HAP-1 (cell line): ENCODE measurements at places on chromosomes 1 and 21.
A peak's percentile ranks its signal among the peaks of the same experiment; 100 is the strongest.

GRCh38 chr1:204344665-204345355 is 14.9 kb downstream of the PLEKHA6 start:
- DNase-seq = no peak

- DNase-seq = no peak
Measured at GRCh38 chr1:36402504-36402890, 4.8 kb upstream of the LSM10 start.

DNA sequence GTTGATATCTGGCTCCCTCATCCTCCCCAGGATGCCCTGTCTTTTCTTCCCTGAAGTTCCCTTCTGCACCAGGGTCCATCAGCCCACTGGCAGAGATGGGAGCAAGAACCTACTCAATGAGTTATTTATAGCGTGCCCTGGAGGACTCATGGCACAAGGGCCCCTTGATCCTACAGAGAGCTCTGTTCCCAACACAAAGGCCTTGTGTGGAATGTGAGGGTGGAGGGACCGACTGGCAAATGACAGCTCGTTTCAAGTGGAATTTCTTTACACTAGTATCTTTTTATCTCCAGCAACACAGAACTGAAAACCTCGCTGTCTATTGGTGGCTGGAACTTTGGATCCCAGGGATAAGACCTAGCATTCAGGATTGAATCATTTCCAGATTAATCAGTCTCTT is 22.4 kb downstream of the CHI3L2 start:
- peak; percentile 51 for DNase-seq

DNA sequence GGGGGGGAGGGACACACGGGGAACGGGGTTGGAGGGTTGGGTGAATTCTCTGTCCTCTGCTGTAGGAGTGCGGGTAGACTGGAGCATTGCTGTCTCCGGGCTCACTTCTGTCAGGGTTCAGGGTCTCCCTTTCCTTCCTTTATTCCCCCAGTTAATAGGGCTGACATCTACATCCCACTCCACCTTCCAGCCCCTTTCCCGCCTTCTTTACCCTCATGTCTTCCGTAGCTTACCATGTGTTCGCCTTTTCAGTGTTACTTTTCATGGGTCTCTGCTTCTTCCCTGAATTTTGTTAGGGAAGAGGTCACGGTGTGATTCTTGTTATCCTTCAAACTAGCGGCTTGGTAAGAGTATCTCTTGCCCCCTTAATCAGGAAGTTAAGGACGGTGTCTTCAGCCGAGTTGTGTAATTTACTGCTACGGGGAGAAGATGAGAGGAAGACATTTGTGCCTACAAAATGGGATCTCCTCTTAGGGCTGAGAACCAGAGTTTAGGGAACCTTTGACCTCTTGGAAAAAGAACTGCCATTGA is 917 bp downstream of the RAP1A start:
- DNase-seq = no peak

DNA sequence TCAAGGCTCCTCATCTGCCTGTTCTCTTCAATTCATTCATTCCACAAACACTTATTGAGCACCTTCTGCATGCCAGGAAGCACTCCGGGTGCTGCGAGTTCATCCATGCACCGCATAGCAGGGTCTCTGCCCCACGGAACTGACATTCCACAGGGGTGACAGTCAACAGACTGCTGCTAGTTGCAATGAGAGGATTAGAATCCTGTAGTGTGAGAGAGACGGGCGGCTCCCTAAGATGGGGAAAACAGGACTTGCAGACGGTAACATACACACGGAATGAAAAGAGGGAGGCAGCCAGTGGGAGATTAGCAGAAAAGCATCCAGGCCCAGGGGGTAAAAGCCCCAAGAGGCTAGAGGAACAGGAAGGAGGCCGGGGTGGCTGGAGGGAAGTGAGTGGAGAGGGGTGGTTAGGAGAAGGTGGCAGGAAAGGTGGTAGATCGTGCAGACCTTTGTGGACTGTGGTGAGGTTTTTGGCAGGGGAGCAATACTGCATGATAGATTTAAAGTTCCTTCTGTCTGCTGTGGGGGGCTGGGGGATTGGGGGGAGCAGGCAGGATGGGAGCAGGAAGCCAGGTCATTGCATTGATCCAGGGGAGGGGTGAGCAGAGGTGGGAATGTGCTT is 6.6 kb downstream of the TNFRSF8 start:
- DNase-seq = no peak

GRCh38 chr1:234777856-234778220 is 167.9 kb upstream of the IRF2BP2 start:
- DNase-seq = no peak

DNA sequence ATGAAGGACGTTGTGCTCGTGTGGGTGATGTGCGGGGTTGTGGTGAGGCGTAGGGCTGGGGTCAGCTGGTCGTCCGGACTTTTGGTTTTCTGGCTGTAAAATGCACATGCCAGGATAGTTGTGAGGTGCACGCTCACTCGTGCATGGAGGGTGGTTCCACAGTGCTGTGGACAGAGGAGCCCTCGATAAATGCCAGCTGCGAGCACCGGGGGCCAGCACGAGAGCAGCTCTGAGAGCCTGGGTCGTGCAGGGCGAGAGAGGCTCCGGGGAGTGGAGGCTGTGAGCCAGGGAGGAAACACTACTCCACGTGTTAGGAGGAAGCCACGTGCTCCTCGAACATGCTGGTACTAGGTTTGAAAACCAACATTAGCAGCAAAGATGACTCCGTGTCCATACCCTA is 39.4 kb downstream of the COL18A1 start:
- DNase-seq = no peak

DNA sequence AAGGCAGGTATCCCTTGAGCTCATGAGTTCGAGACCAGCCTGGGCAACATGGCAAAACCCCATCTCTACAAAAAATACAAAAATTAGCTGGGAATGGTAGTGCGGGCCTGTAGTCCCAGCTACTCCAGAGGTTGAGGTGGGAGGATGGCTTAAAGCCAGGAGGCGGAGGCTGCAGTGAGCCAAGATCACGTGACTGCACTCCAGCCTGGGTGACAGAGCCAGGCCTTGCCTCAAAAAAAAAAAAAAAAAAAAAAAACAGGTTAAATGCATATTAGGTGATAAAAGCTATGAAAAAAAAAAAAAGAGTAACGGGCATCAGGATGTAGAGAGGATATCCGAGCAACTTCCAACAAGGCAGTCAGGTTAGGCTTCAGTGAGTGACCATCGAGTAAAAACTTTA is 2.8 kb upstream of the SRRM1 start:
- no peak for DNase-seq

GRCh38 chr1:23611601-23612327 is 52.5 kb upstream of the ID3 start:
- DNase-seq = no peak

GRCh38 chr1:6500544-6501278 is 9.2 kb upstream of the PLEKHG5 start:
- no peak for DNase-seq

- no peak for DNase-seq
Measured at GRCh38 chr1:162873671-162874666, 13.0 kb upstream of the CCDC190 start.

DNA sequence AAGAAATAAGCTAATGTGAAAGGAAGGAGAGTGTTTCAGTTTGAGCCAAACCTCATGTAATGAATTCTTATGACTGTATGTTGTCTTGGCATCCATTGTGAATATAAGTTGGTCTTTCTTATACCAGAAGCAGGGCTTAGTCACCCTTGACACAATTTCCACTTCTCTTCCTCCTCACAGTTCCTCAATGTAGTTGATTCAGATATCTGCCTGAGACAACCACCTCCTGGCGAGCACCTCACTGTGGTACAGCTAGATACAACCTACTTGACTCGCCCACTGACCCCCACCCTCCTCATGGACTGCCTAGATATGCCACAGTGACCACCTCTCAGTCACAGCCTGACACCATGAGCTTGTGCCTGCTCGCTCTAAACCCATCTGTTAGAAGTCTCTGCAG is 45.6 kb downstream of the KYAT3 start:
- no peak for DNase-seq

GRCh38 chr1:17575797-17576518 is 36.5 kb downstream of the ARHGEF10L start:
- no peak for DNase-seq

- DNase-seq = no peak
Measured at GRCh38 chr1:39995973-39996393, 41.0 kb downstream of the MFSD2A start.

DNA sequence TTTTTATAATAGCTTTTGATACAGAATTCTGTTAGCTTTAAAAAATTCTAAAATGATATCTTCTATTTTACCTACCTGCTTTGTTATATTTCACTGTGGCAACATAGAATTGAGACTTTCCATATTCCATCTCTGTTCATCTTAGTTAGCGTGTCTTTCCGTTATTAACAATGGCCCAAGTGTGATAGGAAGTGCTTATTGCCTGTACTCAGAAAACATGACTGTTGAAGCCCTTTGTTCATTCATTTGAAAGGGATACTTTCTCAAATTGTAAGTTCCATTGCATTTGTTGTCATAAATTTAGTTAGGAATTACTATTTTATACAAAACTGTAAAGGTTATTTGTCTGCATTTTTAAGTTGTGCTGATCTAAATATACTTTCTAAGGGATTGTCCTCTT is 73.1 kb downstream of the LAMC1 start:
- DNase-seq = no peak

GRCh38 chr1:196858811-196859210 is 29.0 kb upstream of the CFHR4 start:
- no peak for DNase-seq

DNA sequence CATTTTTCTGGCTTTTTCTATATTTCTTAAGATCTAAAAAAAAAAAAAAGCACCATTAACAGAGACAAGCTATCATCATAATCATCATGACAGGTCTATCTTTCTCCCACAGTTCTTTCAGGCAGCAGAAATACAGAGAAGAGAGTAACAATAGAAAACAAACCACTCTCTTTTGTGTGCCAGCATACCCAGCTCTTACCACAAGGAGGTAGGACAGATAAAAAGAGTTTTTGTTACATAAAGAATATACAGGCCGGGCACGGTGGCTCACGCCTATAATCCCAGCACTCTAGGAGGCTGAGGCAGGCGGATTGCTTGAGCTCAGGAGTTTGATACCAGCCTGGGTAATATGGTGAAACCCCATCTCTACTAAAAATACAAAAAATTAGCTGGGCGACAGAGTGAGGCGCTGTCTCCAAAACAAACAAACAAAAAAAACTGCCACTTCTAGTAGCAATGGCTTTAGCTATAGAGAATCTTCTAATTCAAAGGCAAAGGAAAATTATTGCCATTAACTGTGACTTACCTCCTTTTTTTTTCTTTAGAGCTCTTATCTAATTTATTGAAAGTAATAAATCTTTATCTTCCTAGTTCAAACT is 39.7 kb downstream of the ANKRD13C start:
- peak; percentile 29 for DNase-seq

DNA sequence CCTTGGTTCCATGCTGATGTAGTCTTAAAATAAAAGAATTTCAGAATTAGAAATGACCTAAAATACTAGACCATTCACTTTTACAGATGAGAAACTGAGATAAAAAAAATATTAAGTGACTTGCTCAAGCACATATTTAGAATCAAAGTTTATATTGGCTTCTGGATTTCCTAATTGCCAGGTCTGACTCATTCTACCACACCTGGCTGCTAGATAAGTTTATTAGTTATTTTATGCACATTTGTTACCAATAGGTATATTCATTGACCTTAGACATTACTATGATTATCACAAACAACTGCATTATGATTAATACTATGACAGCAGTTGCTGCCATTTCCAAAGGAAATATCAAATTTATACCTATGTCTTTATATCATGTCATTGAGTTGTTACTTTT is 497.5 kb downstream of the RWDD3 start:
- DNase-seq = no peak

DNA sequence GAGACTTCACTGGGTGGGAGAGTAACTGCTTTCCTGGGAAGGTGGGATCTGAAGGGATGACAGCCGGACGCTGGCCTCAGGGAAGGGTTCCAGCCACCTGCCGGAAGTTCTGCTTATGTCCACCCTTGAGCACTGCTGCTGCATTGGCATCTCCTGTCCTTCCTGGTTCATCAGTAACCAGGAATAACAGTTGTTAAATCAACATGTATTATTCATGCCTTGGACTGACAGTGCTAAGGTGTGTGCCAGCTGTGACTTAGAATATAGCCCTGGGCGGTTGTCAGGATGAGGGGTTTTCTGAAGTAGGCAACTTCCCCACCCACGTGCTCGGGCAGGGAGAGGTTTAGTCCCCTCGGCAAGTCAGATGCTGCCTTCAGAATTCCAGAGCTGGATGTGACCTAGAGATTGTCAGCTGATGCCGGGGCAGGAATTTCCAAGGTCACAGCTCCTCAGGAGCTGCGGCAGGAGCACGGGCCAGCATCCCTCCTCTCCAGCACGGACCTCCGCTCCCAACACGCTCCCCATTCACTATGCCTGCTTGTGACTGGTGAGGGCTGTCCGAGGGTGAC is 17.9 kb downstream of the CLDN14 start:
- DNase-seq = no peak

- DNase-seq = no peak
Measured at GRCh38 chr1:248521856-248522255, 14.0 kb downstream of the OR2G6 start.

GRCh38 chr1:233364695-233365539 is 37.4 kb downstream of the MAP3K21 start:
- no peak for DNase-seq

GRCh38 chr1:220335668-220336067 is 63.4 kb upstream of the RAB3GAP2 start:
- no peak for DNase-seq

- DNase-seq = peak; percentile 82
Measured at GRCh38 chr1:225651872-225652728, 823 bp downstream of the ENAH start.

GRCh38 chr1:159068886-159069285 is 7.7 kb downstream of the AIM2 start:
- DNase-seq = no peak

DNA sequence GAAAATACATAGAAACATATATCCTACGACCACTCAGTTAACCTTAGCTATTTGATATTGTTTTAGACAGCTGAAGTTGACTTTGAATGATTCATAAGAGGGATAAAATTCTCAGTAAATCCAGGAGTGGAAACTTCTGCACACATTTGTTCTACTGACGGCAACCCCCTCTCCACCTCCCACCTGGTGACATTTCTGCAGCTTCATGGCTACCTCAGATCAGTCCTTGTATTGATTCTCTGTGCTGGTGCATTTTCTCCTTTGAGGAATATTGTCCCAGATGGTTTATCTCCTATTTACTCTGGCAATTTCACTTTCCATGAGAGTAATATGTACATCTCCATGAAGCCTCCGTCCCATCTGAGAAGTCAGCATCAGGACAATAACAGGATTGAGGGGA is 57.7 kb upstream of the COA6 start:
- DNase-seq = no peak

DNA sequence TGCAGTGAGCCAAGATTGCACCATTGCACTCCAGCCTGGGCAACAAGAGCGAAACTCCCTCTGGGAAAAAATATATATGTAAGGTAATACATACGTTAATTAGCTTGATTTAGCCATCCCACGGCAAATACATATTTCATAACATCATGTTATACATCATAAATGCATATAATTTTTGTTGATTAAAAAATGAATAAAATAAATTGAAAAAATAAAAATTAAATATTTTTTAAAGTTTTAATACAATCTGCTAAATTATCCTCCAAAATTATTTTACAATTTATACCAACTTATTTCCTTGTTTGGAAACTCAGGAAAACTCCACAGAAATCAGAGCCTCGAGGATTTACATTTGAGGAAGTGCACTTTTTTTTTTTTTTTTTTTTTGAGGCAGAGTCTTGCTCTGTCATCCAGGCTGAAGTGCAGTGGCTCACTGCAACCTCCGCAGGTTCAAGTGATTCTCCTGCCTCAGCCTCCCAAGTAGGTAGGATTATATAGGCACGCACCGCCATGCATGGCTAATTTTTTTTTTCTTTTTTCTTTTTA is 12.6 kb upstream of the IPO9 start:
- DNase-seq = no peak
